ENCODE measurements at places on chromosomes 2 and 18. TPM values are rescaled to one million over a fixed set of nuclear protein-coding genes. Genes with fewer than 3 reads are reported as not detected.

ARPC2 gene
- total RNA-seq, result 424 TPM

IWS1 gene
- total RNA-seq, result 41.8 TPM

SCN3A gene
- total RNA-seq, result not detected

IL36G gene
- total RNA-seq, result not detected

ATP5MC3 gene
- 148 TPM for total RNA-seq

DSG1 gene
- not detected for total RNA-seq

SLC14A1 gene
- total RNA-seq, result not detected

SLC8A1 gene
- total RNA-seq, result 50.4 TPM

AKAIN1 gene
- not detected for total RNA-seq

TRPM8 gene
- 0.15 TPM for total RNA-seq

- no peak overlapping the region for H3K4me3 ChIP-seq
- H3K27me3 ChIP-seq, result no peaks in the 10 kb centered on the region
- H3K27ac ChIP-seq, result no peak overlapping the region
- no peaks in the 10 kb centered on the region for H3K36me3 ChIP-seq
Observed at GRCh38 chr2:149360106-149360505, 29.7 kb downstream of the LYPD6 start.

- no peak for DNase-seq
- peaks cover 16% of the 10 kb centered on the region for H3K4me1 ChIP-seq
- no peak overlapping the region for H3K27ac ChIP-seq
- no peaks in the 10 kb centered on the region for H3K27me3 ChIP-seq
- no peak overlapping the region for H3K4me3 ChIP-seq
- peaks cover 2% of the 10 kb centered on the region for H3K36me3 ChIP-seq
Observed at GRCh38 chr18:21833604-21834298, 93.2 kb downstream of the MIB1 start.

GRCh38 chr18:58361212-58361611 is 267.7 kb downstream of the ALPK2 start:
- H3K27ac ChIP-seq, result peak overlapping the region; percentile 97
- H3K4me1 ChIP-seq, result peaks cover 62% of the 10 kb centered on the region
- H3K4me3 ChIP-seq, result no peak overlapping the region
- DNase-seq, result no peak

DNA sequence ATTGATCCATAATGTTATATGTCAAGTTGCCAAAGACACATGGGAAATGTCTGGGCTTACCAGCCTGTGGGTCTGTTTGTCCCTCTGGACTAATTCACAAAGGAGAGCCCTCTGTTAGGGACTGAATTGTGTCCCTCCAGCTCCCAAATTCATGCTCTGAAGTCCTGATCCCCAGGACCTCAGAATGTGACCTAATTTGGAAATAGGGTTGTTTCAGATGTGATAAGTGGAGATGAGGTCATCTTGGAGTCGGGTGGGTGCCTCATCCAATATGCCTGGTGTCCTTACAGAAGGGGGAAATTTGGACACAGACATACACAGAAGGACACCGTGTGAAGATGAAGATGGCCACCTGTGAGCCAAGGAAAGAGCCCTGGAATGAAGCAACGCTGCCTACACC is 41.4 kb upstream of the ROCK2 start:
- peaks cover 54% of the 10 kb centered on the region for H3K4me1 ChIP-seq
- peak overlapping the region; percentile 86 for H3K27ac ChIP-seq
- DNase-seq, result no peak

DNA sequence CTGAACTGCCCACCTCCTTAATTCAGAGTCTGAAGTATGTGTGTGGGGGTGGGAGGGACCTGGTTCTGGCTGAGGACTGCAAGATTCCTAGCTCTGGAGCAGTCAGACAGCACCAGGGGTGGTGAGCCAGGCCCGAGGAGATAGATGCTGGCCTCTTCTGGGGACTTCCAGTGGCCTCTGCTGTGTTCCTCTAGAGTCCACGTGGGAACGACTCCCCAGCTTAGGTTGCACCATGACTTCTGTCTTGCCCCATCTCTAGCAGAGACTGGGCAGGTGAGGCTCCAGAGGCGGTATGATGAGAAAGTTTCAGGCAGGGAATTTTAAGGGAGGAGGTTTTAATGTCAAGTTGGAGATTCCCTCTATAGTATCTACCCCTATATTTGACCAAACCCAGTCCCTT is 22.0 kb upstream of the RESP18 start:
- no peak overlapping the region for H3K27ac ChIP-seq
- H3K27me3 ChIP-seq, result peaks cover 42% of the 10 kb centered on the region
- H3K4me3 ChIP-seq, result no peak overlapping the region
- DNase-seq, result no peak
- H3K4me1 ChIP-seq, result peaks cover 7% of the 10 kb centered on the region
- peaks cover 2% of the 10 kb centered on the region for H3K36me3 ChIP-seq

GRCh38 chr2:72085036-72085435 is 62.6 kb downstream of the CYP26B1 start:
- no peak overlapping the region for H3K4me3 ChIP-seq
- H3K36me3 ChIP-seq, result no peaks in the 10 kb centered on the region
- no peak overlapping the region for H3K27ac ChIP-seq
- no peaks in the 10 kb centered on the region for H3K4me1 ChIP-seq

DNA sequence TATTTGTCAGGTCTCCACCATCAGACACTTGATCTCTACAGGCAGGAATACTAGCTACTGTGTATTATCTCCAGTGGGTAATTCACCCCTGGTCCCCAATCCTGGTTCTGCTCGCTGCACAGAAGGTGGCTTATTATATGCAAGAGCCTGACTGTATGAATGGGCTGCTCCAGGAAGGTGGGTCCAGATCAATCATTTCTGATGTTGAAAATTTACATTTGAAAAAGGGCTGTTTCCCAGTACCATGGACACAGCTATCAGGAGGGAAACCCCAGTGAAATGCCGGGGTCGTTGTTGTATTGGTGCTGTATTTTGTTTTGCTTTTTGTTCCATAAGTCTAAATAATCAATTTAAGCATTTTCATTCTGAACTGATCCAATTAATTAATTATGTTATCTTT is 367.6 kb downstream of the RND3 start:
- DNase-seq, result no peak
- no peak overlapping the region for H3K4me3 ChIP-seq
- H3K27ac ChIP-seq, result no peak overlapping the region
- H3K36me3 ChIP-seq, result no peaks in the 10 kb centered on the region
- no peaks in the 10 kb centered on the region for H3K27me3 ChIP-seq
- H3K4me1 ChIP-seq, result peaks cover 22% of the 10 kb centered on the region

- no peaks in the 10 kb centered on the region for H3K27me3 ChIP-seq
- no peak overlapping the region for H3K27ac ChIP-seq
- no peak overlapping the region for H3K4me3 ChIP-seq
- no peaks in the 10 kb centered on the region for H3K4me1 ChIP-seq
- H3K36me3 ChIP-seq, result peaks cover 3% of the 10 kb centered on the region
- DNase-seq, result peak; percentile 85
Observed at GRCh38 chr2:239162141-239162821, 238.5 kb downstream of the HDAC4 start.

DNA sequence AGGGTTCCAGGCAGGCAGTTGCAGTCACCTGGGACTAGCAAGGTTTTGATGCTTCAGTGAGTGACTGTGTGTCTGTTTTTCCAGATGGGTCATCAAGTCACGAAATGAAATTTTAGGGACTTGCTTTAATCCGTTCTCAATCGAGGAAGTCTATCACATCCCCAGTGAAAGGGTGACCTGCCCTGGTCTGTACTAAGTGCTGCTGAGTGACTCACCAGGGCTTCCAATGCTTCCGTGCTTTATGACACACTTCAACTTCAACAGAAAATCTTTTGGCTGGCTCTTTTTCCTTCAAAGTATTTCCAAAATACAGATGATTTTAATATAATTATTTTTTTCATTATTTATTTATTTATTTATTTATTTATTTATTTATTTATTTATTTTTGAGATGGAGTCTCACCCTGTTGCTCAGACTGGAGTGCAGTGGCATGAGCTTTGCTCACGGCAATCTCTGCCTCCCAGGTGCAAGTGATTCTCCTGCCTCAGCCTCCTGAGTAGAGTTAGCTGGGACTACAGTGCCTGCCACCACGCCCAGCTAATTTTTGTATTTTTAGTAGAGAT is 18.4 kb downstream of the TFCP2L1 start:
- H3K4me1 ChIP-seq, result no peaks in the 10 kb centered on the region
- DNase-seq, result no peak
- no peak overlapping the region for H3K4me3 ChIP-seq
- no peak overlapping the region for H3K27ac ChIP-seq
- no peaks in the 10 kb centered on the region for H3K36me3 ChIP-seq

- H3K27ac ChIP-seq, result peak overlapping the region; percentile 85
- H3K4me3 ChIP-seq, result no peak overlapping the region
- no peak for DNase-seq
- H3K27me3 ChIP-seq, result no peaks in the 10 kb centered on the region
- peaks cover 25% of the 10 kb centered on the region for H3K4me1 ChIP-seq
Observed at GRCh38 chr2:62014102-62014501, 108.6 kb downstream of the COMMD1 start.

DNA sequence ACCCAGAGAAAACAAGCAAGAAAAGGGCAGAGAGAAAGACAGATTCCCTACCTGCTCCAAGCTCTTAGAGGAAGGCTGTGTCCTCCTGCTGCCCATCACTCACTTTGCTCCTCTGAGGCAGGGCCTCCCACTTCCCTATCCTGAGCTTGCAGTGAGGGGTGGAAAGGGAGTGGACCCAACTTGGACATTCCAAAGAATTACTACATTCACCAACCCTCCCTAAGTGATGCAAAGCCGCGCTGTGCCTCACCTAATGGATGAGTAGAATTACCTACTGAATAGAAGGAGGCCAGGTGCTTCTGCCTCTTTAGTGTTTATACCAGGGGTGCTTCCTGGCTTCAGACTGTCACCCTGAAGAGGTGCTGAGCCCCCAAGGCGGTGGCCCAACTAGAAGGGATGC is 5.6 kb upstream of the OSR1 start:
- no peak overlapping the region for H3K27ac ChIP-seq
- H3K36me3 ChIP-seq, result no peaks in the 10 kb centered on the region
- H3K4me1 ChIP-seq, result peaks cover 23% of the 10 kb centered on the region
- H3K4me3 ChIP-seq, result peak overlapping the region; percentile 86
- H3K27me3 ChIP-seq, result peaks cover 2% of the 10 kb centered on the region
